ENCODE measurements at places on chromosomes 4 and X.

DNA sequence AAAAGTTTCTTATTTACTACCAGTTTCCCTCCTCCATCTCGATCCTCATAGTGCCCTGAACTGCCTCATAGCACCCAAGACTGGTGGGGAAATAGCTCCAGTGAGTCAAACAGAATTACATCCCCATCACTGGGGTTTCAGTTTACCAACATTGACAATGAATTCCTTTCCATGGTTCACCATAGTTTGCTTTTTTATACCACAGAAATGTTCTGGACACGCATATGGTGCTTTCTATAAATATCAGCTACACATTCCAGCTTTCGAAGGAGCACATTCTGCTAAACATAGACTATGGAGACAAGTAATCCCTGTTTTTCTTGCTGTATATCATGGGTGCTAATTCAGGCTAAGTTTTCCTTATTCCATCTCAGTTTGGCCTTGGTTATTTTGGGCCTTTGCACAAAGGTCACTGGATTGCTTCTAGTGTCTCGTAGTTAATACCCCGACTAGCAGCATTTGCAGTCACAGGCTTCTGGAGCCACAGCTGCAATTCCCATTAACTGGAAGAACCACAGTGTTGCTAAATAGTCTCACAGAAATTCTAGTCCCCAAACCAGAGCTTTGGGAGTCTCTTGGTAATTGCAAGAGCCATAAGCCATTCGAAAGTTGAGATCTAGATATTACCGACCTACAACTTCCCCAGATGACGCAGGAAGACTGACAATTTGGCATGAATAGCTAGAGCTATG lies 53.4 kb upstream of the TRPC3 start:
- no peak for DNase-seq

- DNase-seq: no peak
Observed at GRCh38 chrX:153627675-153628111, 19.3 kb upstream of the DUSP9 start.

GRCh38 chr4:116005037-116005805 lies 891.8 kb upstream of the NDST4 start:
- DNase-seq: no peak

- no peak for DNase-seq
Observed at GRCh38 chr4:96227515-96227914, 387.6 kb downstream of the PDHA2 start.

DNA sequence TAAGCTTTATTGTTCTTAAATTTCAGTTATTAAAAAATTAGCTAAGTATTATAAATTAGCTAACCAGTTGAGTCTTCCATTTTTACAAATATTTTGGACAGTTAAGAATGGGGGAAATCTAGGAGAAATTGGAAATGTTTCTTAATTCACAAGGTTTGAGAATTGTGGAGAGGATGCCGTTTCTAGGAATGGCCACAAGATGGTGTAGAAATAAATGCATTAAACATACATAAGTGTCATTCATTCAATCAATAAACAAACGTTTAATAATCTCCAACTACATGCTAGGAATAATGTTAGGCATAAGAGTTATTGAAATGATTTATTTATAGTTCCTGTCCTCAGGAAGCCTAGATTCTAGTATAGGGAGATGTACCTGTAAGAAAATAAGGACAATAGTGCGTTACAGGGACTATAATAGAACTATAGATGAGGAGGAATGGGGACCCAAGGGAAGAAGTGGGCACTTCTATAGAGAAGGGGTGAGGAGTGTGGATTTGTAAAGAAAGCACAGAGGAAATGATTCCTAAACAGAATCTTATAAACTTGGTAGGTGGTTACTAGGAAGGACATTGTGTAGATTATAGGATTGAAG lies 195.7 kb upstream of the ANK2 start:
- DNase-seq: peak; percentile 61

DNA sequence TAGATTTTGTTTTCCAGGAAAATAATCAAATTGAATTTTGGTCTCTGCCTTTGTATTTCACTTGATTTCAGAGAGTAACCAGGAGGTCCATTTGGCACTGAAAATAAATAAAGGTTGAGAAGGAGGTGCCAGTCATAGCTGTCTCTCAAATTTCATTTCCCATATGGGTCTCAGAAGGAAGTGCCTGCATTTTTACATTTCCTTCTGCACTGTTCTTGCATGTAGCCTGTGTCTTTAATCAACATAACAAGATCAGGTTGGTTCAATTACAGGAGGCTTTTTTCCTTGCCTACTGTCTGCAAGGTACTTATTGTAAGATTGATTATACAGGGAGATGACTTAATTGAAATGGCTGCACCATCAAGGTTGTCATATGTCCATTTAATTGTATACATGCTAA lies 15.7 kb downstream of the LRRC66 start:
- no peak for DNase-seq

GRCh38 chr4:140305053-140305452 lies 68.4 kb upstream of the SCOC start:
- no peak for DNase-seq

GRCh38 chrX:154352466-154352865 lies 22.0 kb downstream of the FLNA start:
- DNase-seq: no peak

DNA sequence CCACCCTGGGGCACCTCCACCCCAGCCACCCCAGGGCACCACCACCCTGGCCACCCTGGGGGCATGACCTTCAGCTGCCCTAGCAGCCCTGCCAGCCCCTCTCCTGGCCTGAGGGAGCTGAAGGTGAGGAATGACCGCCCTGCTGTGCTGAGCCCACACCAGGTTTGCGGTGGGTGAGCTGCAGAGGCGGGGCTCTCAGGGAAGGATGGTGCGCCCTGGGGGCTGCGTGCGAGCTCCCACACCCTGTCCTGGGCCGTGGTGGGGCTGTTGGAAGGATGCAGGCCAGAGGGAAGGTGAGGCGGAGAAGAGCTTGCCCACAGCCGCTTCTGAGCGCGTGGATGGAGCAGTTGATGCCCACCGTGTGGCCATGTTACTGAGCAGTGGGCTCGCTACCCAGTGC lies 17.7 kb downstream of the UVSSA start:
- DNase-seq: no peak

DNA sequence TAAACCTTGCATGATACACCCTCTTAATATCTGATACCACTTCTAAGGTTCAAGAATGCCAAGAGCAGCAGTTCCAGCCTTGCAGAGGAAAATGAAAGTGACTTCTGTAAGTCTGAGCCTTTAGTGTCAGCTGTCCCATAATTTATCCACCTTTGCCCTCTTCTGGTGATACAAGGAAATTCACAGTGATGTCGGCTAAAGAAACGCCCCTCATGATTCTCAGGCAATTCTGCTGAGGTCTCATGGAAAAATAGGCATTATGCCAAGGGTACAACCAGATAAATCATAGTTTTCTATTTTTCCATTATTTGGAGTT lies 172.2 kb upstream of the CXCL13 start:
- DNase-seq: peak; percentile 78

GRCh38 chrX:39309018-39309635 lies 507.9 kb downstream of the MID1IP1 start:
- no peak for DNase-seq

- no peak for DNase-seq
Observed at GRCh38 chr4:112979881-112980421, 69.5 kb upstream of the ANK2 start.

- DNase-seq: no peak
Observed at GRCh38 chr4:104615496-104615895, 120.8 kb upstream of the CXXC4 start.

DNA sequence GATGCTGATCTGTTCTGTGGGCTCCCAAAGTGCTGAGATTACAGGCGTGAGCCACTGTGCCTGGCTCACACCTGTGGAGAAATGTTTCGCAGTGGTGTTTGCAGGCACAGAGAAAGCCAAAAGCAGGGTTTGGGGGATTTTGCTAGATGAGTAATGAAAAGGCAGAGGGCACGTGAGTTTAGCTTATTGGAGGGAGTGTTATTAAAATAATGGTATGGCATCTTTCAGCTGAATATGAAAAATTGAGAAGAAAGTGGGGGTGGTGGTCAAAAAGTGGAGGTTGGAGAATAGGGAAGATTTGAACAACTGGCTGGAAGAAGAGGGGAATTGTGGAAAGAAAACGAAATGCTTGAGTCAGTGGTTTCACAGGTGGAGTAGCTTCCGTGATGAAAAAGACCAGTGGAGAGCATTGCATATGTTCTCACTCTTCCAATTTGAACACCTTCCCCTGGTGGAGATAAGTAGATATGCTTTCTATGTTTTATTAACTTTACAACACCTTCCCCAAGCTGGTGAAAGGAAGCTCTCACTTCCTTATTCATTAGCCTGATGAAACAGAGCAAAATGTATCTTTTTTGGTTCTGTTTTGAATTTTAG lies 1.1 kb upstream of the CHST7 start:
- DNase-seq: no peak

DNA sequence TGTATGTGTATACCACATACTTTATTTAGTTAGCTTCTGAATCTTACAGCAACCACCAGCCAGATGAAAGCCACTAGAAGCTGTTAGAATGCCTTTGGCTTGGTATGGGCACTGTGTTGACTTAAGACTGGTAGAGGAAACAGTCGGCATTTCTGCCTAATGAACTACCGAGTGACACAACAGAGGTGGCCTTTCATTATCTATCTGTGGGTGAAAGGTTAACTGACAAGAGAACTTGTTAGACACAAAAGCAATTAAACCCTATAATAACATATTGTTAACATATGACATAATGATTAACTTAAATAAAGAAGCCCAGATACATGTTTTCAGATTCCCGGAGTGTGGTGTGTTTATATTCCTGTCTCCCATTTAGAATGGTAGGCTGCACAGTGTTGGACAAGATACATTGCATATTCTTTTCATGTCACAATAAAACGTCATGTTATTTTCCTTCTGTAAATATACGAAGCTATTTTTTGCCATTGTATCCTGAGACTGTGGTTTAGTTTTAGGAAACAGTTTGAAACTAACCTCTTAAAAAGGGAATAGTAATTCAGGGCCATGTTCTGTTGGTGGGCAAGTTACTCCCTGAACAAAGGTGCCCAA lies 181.5 kb downstream of the SLIT2 start:
- no peak for DNase-seq

DNA sequence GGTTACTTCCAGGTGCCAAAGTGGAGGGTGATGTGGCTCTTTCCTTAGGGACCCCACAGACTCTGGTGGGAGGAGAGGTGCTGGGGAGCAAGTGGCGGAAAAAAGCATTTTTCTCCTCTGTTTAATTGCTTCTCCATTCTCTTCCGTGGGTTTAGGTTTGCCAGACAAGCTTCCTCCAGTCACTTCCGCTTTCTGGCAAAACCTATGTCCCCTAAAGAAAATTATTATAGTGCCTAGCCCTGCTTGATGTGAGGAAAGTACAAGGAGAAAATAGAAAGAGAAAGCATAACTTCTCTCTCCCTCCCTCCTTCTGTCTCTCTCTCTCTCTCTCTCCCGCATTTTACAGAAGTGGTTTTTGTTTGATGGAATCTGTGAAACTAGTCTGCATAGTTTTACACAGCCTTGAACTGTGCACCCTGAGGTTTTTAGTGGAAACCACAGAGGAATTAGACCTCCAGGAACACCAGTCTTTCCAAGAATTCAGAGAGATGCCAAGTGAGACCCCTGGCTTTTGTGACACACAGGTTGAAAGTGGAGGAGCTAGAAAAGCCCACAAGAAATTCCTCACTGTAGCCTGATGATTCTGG lies 231.1 kb upstream of the ANXA3 start:
- no peak for DNase-seq

DNA sequence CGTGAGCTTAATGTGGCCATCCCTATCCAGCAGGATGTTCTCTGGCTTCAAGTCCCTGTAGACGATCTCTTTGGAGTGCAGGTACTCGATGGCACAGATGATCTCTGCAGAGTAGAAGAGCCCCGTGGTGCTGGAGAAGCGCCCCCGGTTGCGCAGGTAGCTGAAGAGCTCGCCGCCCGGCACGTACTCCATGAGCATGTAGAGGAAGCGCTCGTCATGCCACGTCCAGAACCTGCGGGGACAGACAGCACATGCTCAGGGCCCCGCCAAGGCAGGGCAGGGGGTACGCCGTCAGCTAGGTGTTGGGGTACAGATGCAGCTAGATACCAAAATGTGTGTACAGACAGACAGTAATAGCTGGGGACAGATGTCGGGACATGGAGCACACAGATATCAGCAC lies 58.3 kb downstream of the PRKX start:
- DNase-seq: no peak

GRCh38 chr4:85964298-85964697 lies 395.6 kb downstream of the MAPK10 start:
- DNase-seq: no peak

DNA sequence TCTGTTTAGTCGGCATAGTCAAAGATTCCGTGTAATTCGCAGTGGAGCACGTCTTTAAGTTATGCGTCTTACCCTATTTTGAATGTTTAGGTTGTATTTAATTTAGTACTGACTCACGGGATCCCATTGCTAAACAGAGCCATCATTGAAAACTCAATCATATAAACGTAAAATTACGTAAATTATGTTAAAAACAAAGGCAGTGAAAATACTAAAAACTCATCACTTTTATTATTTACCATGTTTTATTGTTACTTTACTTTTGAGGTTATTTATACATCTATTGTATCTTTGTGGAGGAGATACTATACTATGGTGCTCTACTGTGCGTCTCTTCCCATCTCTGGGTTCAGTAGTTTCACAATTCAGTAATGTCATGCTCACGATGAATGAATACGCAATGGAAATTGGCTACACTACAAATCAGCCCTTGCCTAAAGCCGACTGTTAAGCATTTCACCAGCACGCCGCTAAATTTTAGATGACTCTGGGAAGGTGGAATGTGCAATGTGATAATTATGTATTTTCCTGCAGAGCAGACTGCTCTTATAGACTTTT lies 944 bp downstream of the FUNDC2 start:
- peak; percentile 42 for DNase-seq

DNA sequence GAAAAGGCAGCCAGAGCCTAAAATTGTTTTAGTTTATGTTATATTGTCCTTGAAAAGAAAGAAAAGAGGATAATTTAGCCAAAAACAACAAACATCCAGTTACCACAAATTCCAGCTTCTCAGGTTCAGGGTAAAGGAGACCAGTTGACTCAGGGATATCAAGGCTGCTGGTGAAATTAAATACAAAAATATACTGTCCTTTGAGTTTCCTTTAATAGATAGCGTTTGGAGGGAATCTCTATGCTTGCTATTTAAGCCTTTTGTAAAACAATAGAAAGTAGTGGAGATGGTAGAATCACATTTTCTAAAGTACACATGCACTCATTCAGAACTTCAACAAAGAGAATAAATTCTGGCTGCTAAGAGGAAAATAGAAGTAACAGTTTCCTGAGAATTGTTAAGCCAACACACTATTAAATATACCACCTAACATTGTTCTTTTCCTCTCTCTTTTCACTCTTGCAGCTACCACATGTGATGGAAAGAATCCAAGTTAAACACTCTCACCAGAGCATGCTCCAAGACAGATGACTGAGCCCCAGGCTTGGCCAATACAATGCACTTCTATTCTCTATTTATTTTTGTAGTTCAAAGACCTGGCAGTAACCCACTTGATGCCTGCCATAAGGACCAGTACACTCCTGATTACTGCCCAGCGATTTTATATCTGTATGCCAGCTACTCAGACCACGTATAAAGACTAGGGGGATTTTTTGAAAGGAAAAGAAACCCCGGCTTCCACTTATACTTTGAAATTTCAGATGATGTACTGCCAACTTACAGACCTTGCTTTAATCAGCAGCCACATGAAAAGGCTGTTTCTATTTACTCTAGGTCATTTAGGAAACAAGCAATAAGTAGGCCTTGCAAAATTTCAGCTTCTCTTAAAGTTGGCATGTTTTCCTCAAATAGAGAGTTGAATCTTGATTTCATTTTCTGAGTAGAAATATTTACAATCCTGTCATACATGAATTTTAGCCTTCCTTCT lies 756.9 kb downstream of the FAT4 start:
- DNase-seq: peak; percentile 92
